ENCODE measurements at places on chromosomes 6 and 20.

GRCh38 chr20:40317156-40317790 lies 371.8 kb downstream of the MAFB start:
- DNase-seq = no peak

DNA sequence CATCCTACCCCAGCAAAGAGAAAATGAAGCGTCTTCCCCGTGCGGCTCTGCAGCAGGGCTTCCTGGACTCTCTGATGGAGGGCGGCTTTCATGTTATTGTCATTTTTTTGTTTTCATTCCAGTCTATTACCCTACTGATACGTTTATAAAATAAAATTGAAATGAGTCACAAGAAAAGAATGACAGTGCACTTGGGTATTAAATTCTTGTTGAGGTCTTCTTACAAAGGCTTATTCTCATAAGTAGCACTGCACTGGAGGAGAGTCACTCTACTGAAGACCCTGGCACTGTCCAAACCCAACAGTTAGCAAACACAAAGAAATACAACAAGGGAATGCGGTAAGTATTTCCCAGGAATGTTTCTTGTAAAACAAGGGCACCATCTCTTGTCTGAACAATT lies 379.3 kb downstream of the MAFB start:
- no peak for DNase-seq

GRCh38 chr6:13709689-13710551 lies 1.7 kb downstream of the RANBP9 start:
- DNase-seq = no peak

GRCh38 chr6:36839749-36840431 lies 646 bp upstream of the CPNE5 start:
- DNase-seq = peak; percentile 24

DNA sequence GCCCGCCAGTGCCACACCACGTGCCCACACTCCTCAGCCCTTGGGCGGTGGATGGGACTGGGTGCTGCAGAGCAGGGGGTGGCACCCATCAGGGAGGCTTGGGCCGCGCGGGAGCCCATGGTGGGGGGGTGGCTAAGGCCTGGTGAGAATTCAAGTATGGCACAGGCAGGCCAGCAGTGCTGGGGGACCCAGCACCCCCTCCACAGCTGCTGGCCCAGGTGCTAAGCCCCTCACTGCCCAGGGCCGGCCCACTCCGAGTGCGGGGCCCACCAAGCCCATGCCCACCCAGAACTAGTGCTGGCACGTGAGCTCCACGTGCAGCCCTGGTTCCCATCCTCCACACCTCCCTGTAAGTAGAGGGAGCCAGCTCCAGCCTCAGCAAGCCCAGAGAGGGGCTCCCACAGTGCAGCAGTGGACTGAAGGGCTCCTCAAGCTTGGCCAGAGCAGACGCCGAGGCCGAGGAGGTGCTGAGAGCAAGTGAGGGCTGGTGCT lies 1091.1 kb upstream of the GJE1 start:
- no peak for DNase-seq

- no peak for DNase-seq
Measured at GRCh38 chr20:25991051-25991755, 294.6 kb upstream of the ZNF337 start.

DNA sequence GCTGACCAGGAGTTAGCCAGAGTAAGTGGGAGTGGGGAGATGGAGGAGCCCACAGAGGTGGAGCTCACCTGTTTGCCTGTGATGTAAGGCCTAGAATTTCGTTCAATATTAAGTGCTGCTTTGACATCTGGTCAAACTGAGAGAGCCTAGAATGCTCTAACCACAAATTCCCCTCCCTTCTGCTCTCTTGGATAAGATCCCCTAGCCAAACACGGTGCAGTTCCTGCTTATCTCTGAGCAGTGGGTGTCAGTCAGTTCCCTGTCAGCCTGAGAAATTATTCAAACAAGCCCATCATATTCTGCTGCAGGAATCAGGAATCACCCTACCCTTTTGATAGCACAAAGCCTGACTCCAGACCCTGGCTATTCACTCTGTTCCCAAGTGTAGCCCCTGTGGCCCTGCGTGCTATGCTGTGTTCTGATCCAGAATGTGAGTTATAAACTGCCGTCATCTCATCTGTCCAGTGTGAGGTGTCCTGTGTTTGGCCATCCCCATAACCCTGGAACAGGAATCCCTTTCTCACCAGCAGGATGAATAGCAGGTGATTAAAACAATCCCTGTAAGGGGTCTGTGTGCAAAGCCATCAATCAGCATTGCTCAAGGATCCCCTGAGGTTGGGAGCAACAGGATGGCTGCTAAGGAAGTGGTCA lies 31.8 kb upstream of the ZNF133 start:
- DNase-seq = no peak

DNA sequence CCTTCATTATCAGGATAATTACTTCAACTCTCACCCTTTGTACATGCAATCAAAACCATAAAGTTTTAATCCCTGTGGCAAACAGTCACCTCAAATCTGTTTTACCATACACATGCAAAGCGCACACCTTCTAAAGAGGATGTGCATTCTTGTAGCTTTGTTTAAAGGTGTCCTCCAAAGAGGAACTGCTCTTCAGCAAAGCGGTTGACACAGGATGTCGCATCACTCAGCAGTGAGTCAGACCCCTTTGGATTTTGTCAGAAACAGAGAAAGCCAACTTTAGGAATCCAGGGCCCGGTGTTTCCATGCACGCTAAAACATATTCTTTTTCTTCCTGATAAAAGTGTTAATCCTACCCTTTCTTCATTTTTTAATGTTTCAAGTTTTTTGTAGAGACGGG lies 268.3 kb upstream of the ARID1B start:
- DNase-seq = no peak

- no peak for DNase-seq
Measured at GRCh38 chr6:30598912-30599624, 18.0 kb downstream of the PPP1R10 start.

All from stimulated activated CD4-positive, alpha-beta T cell treated with anti-CD3 and anti-CD28 coated beads, Interleukin-2, amount 100 ng/mL, for 4 hours (primary cell).